CD4-positive, alpha-beta T cell treated with Interleukin-6 at 100 ng/mL for 8 hours (primary cell): ENCODE measurements at places on chromosomes 4 and X.

DNA sequence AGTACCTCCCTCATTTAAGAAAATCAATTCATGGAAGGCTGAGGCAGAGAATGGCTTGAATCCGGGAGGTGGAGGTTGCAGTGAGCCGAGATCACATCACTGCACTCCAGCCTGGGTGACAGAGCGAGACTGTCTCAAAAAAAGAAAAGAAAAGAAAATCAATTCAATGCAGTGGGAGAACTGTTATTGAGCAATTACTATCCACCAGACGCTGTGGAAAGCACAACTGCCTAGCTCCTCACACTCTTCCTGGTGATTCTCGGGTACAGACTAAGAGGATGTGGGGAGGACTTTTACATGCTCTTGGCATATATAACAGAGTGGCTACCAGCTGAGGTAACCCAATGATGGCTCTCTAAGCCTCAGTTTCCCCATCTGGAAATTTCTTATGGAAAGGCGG is 2.7 kb upstream of the TMSB4X start:
- DNase-seq: no peak

DNA sequence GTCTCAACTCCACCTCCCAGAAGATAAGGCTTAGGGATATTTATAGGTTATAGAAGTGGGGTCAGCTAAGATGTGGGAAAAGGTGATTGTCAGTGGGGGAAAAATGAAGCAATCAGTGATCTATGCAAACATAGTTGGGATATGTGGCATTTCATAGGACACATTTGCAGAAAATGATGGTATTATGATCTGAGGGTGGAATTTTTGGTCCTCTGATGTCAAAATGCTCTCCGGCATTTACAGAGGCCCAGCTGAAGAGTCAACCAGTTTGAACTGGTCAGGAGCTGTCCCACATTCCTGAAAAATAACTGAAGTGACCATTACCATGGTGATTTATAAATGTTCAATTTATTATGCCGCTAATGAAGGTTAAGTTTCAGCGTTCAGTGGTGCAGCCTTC is 12.2 kb upstream of the HPGD start:
- DNase-seq: no peak

GRCh38 chrX:118100091-118100490 is 16.5 kb downstream of the KLHL13 start:
- no peak for DNase-seq

DNA sequence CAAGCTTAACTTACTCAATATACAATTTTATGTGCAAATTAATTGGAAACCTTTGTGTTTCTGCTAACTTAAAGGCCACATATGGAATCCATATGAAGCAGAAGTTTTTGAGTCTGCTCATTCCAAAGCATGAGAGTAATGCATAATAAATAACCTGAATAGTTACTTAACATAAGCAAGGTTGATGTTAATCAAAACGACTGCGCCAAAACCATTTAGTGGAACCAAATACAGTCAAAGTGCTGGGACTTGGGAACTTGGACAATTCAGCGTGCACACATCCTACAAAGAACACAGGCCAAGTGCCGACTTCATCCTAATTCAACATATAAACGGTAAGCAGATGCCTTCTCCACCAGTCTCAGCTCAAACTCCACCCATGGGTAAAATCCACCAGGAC is 17.0 kb downstream of the TSPAN5 start:
- DNase-seq: no peak

DNA sequence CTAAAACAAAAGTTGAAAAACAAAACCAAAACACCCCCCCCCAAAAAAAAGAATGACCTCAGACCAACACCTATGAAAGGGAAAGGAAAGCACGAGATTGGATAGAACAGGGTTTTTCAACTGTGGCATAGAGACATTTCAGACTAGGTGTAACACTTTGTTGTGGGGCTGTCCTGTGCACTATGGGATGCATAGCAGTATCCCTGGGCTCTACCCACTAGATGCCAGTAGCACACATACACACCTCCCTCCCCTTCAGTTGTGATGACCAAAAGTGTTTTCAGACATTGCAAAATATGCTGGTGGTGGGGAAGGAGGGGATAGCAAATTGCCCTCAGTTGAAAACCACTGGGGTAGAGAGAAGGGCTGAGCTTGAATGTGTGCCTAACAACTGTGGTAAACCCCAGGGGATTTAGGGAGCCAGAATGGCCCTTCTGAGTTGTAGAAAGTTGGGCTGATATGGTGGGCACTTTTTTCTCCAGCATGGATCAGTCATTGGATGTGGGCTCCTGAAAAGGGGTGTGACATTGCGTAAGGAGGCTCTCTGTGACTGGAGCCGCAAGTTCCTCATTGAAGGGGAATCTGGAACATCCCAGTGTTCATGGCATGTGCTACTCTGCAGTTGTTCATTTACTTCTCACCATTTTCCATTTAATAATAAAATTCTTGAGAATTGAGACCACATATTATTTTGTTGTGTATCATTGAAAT is 8.8 kb upstream of the GEMIN8 start:
- DNase-seq: no peak

- no peak for DNase-seq
These were observed 428.9 kb upstream of the GNPDA2 start for GRCh38 chr4:45155081-45155777.

DNA sequence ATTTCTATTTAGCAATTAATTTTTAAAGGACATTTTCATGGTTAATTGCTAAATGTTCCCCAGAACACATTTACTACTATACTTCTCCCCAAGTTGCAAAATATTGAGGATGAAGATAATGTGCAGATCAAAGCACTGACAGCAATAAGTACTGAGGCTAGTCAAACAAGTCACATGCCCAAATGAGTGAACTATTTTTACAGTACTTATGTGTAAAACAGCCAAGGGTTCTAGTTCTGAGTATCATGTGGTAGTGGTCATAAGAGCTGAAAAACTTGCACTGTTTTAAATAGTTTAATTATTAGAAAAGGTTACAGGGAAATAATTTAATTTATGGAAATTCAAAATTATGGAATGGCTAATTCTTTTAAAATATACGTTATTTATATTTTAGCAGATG is 3.8 kb downstream of the GALNTL6 start:
- DNase-seq: no peak

DNA sequence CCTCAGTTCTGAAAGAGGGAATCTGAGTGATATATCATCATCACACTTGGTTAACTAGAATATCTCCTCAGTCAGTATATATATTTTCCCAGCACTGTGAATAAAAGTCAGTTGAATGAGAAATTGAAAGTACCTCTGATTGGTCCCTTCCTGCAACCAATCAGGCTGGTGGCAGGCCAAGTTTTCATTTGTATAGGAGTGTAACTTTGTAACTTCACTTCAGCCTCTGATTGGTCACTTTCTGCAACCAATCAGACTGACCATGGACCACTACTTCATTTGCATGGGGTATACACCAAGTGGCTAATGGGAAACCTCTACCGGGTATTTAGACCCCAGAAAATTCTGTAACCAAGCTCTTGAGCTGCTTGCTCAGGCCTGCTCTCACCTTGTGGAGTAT is 2.0 kb upstream of the PGK1 start:
- DNase-seq: no peak

DNA sequence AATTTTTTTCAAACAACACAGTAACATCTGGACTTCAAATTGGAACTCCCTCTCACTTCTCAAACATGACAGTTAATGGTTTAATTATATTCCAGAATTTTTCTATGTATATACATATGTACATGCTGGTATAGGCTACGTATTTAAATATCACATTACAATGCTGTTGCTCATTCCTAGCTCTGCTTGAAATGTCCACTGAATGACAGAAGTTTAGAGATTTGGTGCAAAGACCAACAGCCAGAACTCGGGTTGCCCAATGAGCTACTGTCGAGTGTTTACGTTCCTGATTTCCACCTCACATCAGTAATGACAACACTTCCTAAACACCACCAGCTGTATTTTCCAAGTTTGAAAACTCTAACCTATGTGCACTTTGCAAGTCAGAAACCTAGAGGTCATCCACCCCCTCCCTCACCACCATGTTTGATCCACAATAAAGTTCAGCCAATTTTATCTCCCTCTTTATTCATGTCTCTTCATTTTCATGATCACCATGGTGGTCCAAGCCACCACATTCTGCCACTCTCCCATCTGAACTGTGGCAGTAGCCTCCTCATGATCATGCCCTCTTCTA is 49.3 kb upstream of the RPL34 start:
- no peak for DNase-seq

GRCh38 chrX:153474718-153475117 is 4.3 kb upstream of the HAUS7 start:
- peak; percentile 36 for DNase-seq

DNA sequence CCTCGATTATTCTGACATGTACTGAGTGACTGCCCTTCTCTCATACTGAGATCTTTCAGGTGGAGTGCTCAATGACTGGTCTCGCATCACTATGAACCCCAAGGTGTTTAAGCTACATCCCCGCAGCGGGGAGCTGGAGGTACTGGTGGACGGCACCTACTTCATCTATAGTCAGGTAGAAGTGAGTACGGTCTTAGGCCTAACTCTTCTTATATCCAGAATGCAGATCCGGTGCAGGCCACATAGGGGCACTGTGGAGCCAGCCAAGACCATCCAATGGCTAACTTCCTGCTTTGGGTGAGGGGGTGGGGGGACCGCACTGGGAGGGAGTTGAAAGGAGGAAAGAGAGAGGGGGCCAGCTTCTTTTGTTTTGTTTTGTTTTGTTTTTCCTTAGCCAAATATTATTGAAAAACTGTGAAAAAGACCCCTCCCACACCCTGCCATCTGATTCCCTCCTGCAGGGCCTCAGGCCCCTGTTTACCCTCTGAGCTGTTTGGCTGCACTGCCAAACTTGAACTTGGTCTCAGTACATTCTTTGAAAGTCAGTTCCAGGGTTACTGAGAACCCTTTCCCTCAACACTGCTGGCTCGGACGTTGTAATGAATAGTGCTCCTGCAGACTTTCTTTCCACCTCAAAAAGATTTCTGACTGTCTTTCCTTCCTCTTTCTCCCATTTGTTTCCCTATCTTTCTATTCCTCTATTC is 16.2 kb downstream of the AWAT2 start:
- DNase-seq: no peak

DNA sequence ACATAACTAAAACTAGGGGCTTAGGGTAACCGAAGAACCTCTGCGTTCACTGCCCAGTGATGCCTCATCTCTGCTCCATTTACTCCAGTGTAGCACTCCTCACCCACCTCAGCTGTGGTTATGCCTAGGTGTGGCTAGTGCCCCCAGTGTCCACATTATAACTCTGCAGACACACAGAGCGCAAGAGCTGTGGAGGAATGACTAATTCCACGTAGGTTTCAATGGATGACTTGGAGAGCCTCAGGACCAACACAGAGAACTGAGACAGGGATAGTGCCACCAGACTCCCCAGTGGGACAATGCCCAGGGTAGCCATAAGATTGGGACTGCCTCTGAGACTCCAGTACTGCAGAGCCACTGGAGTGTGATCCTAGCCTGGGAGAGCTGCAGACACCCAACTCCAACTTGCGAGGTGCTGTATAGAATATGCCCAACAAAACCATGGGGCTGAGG is 542.4 kb upstream of the DIPK2B start:
- DNase-seq: no peak

DNA sequence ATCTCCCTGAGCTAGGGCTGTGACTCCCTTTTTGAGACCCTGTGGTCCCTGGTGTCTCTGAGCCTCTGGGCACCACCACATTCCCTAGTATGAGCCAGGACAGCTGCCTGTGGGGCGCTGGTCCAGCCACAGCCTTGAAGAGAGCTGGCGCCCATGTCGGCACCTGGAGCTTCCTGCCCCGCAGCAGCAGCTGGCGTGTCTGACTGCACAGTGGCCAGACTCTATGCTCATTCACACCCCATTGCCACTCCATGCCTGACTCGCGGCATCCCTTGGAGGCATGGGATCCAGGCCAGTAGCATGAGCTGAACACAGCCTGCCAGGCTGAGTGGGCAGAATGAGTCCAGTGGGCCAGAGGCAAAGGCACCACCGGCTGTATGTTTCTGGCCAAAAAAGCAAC is 8.3 kb upstream of the SPP1 start:
- no peak for DNase-seq

DNA sequence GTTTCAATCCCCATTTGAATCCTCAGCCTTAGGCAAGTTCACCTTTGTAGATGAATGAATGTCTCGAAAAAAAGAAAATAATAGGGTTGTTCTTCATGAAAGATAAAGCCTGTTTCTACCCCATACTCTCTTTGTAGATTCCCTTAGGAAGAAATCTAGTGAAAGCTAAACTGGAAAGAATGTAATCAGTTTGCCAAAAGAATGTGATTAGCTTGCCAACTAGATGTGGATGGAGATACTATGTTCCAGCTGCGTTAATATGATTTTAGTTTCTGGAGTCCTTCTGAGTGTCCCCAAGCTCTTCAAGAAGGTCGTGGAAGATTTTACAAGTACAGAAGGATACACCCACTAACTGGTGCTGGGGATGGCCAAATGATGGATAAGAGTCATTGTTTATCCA is 162.3 kb upstream of the EDNRA start:
- no peak for DNase-seq

- DNase-seq: no peak
These were observed 282.4 kb downstream of the NR3C2 start for GRCh38 chr4:148159793-148160192.

- DNase-seq: no peak
These were observed 72.5 kb downstream of the ACOX3 start for GRCh38 chr4:8368061-8368481.

GRCh38 chr4:78265006-78265405 is 207.9 kb downstream of the FRAS1 start:
- no peak for DNase-seq

GRCh38 chrX:33840176-33840575 is 291.9 kb downstream of the FAM47A start:
- no peak for DNase-seq

DNA sequence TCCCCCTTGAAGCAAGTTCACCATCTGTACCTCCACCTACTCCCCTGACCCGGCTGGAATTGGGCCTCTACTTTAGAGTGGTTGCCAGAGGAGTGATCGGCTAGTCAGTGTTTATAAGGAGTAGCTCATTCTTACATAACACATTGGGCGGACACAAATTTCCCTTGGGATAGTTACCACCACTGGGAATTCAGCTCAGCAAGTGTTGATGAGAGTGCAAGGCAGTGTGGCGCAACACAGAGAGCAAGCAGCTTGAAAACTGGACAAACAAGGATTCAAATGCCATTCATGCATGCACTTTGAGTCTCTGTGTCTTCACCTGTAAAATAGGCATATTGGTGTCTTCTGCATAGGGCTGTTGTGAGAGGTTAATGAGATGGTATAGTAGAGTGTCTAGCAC is 92.7 kb downstream of the STK32B start:
- DNase-seq: no peak

GRCh38 chr4:184056877-184057276 is 151.8 kb downstream of the STOX2 start:
- no peak for DNase-seq

DNA sequence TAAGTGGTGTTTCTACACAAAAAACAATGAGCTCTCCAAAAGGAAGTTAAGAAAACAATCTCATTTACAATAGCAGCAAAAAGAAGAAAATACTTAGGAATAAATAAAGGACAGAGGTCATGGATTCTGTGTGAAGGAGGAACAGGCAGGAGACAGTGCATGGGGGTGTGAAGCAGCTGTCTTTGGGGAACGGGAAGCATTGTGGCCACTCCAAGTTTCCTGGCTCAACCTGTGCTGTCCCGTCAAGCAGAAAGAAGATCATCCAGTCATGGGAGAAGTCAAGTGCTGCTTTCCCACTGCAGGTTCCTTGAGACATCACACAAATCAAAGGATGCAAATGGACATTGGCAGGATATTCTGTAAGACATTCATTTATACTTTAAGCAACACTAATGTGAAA is 66.1 kb upstream of the MAML3 start:
- DNase-seq: no peak

- no peak for DNase-seq
These were observed 60.2 kb downstream of the METTL14 start for GRCh38 chr4:118745357-118745756.
